ENCODE measurements at places on chromosomes 2 and 18.

GRCh38 chr2:162113776-162114168, 38.3 kb downstream of the GCG start:
- no peak for DNase-seq

DNA sequence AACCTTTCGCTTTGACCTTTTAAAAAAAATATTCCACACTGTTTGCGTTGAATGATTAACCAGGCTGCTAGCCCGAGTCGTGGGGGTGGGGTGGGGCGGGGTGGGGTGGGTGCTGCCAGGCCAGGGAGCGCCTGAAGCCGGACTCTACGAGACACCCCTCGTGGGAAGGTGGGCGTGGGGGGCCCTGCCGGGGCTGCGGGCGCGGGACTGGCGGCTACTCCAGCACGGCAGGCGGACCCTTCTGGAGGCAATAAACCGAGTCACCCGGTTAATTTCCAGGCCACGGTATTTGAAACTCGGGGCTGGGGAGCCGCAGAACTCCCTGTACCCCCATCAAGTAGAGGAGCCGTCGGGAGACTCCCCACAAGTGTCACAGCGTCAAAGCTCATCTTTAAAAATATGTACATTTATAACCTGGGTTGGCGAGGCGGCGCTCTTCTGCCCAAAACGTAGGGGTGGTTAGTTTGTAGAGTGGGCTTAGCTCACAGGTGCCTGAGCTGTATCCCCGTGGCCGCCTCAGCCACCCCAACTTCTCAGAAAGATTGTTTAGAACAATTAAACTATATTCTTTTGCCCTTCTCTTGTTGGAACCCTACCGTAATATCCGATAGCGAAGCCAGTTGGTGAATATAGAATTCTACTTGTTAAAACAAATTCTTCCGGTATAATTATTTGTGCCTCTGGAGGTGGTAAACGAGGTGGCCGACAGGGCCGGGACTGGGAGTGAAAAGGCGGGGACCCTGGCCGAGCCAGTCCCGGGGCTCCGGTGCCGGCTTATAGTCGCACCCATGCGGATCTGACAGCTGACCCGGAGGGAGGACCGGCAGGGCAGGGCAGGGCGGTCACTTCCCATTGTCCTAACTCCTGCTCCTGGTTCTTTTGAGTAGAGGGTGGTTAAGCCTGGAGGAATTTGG, 1.4 kb downstream of the B3GNT2 start:
- peak; percentile 92 for DNase-seq

DNA sequence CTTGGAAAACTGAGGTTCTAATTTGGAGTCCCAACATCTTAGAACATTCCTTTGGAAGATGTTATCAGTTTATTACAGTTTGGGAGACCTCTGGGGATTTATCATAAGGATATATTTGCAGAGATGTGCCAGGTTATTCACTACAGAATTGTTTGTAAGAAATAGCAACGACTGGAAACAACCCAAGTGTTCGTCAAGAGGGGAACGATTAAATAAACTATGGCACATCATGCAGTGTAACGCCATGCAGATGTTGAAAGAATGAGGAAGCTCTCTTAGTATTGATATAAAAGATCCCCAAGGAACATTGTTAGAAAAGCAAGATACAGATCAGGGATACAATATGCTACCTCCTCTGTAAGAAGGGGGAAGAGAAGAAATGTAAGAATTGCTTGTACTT, 210.6 kb downstream of the TMEM247 start:
- DNase-seq = no peak

- DNase-seq = no peak
These were observed 79.4 kb upstream of the ARHGAP28 start for GRCh38 chr18:6650127-6650507.

GRCh38 chr2:44651974-44652373, 289.5 kb upstream of the SIX3 start:
- DNase-seq = no peak

- DNase-seq = no peak
These were observed 20.1 kb downstream of the INPP5D start for GRCh38 chr2:233079953-233080835.

DNA sequence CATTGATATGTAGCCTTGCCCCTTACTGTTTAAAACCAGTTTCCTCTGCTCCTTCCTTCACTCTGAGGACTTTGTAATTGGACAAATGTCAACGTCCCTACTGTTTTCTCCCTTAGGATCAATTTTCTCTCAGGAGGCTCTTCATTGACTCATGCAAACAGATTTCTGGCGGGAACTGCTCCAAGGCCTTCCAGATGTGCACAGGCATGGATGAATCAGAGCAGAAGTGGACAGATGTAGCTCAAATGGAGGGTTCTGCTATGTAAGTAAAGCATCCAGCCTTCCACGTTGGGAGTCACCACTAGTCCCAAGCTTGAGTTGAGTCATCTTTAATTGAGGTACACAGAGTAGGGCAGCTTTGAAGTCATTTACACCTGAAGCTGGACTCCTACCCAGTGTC, 34.1 kb upstream of the ZDBF2 start:
- DNase-seq = no peak

DNA sequence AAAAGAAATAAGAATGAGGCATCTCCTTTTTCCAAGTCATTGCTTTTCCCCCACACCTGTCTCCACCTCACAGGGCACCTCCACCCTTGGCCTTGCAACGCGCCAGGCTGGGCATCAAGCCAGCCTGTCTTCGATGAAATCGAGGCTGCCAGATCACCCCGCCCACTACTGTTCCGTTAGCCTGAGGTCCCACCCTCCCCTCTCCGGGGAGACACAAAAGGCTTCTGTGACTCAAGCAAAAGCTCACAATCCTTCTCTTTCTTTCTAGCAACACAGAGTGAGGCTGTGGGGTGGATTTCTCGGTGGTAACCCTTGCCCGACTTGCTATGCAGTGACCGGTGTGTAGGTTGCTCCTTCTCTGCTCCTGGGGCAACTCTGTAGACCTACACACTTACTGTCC, 9.9 kb downstream of the TNP1 start:
- DNase-seq = no peak

GRCh38 chr2:114108249-114108648, 218.4 kb downstream of the ACTR3 start:
- DNase-seq = no peak

GRCh38 chr2:71937396-71937795, 210.3 kb downstream of the CYP26B1 start:
- DNase-seq = no peak

DNA sequence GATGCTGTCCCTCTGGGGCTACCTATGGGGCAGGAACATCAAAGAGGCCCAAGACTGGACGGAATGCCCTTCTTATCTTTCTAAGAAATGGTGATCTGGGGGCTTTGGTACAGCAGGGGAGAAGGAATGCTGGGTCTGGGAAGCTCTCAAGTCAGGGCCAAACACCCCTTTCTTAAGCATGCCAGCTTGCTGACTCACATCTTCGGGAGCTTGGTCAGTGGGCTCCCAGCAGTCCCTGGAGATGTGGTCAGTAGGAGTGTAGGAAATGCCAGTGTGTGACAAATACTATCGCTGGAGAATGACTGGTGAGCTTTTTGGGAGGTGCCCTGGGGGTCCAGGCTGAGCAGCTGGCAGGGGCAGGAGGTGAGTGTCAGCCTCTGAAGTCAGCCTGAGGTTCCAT, 105.0 kb upstream of the CDC42EP3 start:
- no peak for DNase-seq

DNA sequence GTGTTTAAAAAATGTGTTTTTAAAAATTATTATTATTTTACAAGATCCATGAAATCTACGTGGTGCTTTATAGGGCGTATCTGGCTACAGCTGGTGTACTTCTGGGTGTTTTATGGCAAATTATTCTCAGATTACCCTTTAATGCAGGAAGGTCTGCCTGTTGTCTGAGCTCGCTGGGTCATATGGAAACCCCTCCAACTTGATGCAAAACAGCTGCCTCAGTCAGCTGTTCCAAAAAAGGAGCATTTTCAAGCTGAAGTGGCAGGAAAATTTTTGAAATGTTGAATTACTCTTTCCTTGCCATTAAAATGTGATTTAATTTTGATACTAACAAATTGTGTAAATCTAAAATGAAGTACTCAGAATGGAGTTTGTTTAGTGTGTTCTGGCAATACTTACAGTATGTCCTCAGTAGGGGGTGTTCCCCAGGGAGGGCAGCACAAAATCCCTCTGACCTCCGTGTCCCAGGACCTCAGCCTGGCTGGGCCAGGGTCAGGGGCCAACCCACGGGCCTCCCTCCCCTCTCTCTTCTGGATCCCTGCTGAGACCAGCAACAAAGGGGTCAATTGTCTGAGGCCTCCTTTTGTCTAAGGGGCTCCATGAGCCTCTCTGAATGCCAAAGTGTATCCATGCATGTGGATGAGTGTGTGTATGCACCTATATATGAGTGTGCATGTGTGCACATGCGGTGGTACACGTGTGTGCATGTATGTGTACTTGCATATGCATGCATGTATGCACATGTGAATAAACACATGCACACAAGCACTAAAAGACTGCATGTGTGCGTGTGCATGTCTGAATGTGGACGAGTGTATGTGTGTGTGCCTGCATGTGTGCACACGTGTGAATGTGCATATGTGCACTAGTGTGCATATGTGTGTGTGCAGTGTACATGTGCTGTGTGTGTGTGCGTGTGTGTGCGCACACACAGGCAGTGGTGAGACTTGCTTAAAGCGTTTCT, 105.4 kb downstream of the ACOXL start:
- peak; percentile 91 for DNase-seq

GRCh38 chr2:100223502-100223901, 81.1 kb upstream of the AFF3 start:
- no peak for DNase-seq

DNA sequence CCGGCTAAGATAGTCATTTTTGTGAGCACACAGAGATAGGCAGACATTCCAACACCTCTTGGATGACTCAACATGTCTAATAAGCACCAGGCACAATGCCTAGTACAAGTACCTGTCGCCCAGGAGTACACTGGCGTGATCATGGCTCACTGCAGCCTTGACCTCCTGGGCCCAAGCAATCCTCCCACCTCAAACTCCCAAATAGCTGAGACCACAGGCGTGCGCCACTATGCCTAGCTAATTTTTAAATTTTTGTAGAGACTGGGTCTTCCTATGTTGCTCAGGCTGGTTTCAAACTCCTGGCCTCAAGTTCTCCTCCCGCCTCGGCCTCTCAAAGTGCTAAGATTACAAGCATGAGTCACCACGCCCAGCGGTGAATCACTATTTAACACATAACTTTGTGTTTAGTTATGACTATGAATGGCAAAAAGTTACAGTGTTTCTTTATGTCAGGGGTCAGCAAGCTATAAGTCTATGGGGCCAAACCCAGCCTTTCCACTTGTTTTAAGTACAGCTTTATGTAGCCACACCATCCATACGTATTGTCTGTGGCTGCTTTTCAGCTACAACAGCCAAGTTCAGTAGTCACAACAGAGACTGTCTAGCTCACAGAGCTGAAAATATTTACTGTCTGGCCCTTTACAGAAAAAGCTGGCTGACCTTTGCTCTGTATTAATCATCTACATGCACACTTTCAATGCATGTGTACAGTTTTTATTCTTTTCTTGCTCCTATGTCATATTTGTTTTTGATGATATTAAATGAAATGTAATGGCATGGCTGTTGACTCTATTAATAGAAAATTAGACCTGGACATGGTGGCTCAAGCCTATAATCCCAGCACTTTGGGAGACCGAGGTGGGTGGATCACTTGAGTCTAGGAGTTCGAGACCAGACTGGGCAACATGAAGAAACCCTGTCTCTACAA, 18.7 kb downstream of the ORC2 start:
- no peak for DNase-seq

GRCh38 chr2:200443376-200443775, 66.5 kb downstream of the KCTD18 start:
- DNase-seq = no peak

- no peak for DNase-seq
These were observed 11.7 kb downstream of the OSBPL6 start for GRCh38 chr2:178205853-178206521.

DNA sequence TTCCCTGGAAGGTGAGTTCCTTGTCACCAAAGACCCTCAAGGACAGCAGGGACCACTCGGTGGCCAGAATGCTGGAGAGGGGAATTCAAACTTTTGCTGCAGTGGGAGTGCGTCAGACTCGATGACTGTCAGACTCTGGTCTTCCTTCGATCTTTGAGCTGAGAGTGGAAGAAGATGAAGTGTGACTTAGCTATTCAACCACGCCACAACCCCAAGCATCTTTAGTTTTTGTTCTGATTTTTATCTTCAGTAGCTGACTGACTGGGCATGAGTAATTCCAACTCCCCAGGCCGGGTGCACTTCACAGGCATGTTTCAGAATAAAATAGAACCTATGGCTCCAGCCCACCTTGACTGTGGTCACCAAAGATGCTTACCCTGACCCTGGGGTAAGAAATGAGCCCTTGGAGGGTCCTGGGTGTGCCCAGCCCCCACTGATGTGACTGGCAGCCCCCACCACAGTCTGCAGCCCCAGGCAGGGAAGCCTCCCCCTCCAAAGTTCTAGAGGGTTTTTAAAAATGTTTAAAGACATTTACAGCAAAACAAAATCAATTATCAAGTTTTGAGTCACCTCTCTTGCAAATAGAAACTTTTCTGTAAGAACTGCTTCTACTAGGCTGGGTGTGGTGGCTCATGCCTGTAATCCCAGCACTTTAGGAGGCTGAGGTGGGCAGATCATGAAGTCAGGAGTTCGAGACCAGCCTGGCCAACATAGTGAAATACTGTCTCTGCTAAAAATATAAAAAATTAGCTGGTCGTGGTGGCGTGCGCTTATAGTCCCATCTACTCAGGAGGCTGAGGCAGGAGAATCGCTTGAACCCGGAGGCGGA, 24.9 kb upstream of the YWHAQ start:
- DNase-seq = no peak

- DNase-seq = no peak
These were observed 18.7 kb upstream of the B3GNT7 start for GRCh38 chr2:231376857-231377256.

DNA sequence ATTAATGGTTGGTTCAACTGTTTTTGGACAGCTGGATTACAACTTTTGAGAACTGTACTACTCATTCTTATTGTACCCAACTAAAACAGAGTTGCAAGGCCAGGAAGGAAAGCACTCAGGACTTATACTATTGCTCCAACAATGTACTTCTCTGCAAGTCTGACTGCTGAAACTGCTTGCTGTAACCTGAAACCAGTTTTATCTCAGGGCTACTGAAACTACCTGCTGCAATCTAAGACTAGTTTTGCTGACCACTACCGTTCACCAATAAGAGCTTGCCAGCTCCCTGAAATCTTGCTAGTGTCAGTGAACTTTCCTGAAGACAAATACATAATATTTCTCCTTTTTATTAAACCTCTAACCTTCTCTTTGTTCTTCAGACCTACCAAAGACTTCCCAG, 157.3 kb downstream of the CDCA7 start:
- DNase-seq = no peak
